ENCODE measurements at places on chromosomes 4 and X.
A peak's percentile ranks its signal among the peaks of the same experiment; 100 is the strongest.

DNA sequence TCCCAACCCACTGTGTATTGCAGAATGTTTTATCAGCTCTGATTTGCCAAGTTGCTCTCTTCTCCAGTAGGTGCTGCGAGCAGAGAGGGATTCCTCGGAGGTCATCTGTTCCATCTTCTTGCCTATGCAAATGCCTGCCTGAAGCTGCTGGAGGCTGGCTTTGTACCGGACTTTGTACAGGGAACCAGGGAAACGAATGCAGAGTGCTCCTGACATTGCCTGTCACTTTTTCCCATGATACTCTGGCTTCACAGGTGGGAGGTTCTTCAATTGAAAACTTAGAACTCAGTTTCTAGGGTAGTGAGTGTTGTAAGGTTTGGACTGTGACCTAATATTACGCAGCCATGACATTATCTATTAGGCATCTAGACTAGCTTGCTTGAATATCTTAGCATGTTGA is 24.9 kb downstream of the AR start:
- DNase-seq, result no peak

- DNase-seq, result no peak
These were observed 229.8 kb upstream of the LDB2 start for GRCh38 chr4:17128268-17128667.

DNA sequence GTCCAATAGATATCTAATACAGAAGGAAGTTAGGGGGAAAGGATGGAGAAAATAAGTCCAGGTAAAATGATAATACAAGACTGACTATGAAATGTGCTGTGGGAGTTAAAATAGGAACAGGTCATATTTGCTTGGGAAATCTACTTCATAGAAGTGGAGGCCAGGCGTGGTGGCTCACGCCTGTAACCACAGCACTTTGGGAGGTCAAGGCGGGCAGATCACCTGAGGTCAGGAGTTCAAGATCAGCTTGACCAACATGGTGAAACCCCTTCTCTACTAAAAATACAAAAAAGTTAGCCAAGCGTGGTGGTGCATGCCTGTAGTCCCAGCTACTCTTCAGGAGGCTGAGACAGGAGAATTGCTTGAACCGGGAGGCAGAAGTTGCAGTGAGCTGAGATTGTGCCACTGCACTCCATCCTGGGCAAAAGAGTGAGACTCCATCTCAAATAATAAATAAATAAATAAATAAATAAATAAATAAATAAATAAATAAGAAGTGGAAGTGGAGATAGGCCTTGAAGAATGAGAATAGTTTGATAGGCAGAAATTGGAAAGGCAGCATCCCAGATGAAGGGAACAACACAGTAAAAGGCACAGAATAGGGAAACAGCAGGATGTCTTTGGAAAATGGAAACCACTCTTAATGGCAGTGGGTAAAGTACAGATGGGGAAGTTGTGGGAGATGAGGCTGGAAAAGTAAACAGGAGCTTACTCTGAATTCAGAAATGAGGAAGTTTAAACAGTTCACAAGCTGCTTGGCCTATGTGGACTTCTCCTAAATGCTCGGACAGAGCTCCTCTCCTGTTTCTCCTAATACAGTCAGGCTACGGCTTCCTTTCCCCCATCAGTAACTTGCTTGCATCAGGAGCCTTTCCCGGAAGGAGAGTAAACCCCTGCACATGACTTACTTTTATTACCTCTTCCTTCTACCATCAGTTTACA is 15.1 kb upstream of the GK start:
- DNase-seq, result no peak

GRCh38 chrX:25158635-25159034 is 142.9 kb upstream of the ARX start:
- no peak for DNase-seq

GRCh38 chrX:150771116-150771515 is 77.9 kb downstream of the MTMR1 start:
- DNase-seq, result no peak

GRCh38 chrX:110671068-110671803 is 124.4 kb downstream of the CHRDL1 start:
- no peak for DNase-seq

DNA sequence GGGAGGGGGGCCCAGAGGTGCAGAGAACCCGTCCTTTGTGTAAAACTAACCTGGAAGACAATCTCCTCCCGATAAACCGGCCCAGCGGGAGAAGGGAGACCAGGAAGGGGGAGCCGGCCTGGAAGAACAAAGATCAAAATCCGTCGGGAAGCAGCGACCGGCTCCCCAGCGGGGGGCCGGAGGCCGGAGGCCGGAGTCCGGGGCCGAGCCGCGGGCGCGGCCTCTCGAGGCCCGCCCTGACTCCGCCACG is 552 bp downstream of the ZDHHC9 start:
- DNase-seq, result no peak

DNA sequence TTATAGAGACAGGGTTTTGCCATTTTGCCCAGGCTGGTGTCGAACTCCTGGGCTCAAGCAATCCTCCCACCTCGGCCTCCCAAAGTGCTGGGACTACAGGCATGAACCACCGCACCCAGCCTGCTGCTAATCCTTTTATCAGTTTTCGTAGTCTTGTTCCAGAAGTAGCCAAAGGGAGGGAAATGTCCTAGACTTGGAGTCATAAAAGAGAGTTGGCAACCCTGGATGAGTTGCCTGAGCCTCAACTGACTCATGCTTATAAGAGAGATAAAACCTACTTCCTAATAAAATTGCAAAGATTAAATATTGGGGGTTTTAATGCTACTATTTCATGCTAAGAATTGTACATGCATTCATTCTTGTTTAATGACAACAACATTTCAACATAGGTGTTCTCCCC is 44.3 kb downstream of the CD40LG start:
- no peak for DNase-seq

DNA sequence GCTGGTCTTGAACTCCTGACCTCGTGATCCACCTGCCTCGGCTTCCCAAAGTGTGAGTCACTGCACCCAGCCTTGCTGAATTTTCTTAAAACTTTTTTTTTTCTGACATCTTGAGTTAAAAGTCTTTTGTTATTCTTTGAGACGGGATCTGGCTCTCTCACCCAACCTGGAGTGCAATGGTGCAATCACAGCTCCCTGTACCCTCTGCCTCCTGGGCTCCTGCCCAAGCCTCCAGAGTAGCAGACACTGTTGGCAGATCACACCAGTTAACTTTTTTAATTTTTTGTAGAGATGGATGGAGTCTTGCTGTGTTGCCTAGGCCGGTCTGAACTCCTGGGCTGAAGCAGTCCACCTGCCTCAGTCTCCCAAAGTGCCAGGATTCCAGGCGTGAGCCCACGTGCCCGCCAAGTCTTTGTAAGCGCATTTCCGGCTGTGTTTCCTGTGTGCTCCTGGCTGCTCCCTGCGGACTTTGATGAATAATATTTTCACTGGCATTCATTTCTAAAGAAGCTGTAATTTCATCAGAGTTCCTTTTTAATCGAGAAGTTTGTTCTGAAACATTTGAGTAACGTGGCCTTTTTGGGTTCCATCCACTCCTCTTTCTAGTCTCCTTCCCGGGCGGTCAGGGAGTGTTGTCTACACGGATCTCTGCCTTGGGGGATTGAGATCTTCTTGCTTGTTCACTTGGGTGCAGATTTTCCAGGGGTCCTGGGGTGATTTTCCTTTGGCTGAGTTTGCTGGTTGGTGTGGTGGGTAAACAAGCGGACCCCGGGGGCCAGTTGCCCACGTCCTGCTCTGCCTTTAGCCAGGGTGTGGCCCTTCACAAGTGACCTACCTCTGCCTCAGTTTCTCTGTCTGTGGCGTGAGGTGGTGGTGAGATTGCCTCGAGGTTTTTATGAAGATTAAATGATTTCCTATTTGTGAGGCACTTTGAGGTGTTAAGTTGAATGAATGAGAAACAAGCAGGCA is 44.4 kb downstream of the PCGF3 start:
- DNase-seq, result no peak

DNA sequence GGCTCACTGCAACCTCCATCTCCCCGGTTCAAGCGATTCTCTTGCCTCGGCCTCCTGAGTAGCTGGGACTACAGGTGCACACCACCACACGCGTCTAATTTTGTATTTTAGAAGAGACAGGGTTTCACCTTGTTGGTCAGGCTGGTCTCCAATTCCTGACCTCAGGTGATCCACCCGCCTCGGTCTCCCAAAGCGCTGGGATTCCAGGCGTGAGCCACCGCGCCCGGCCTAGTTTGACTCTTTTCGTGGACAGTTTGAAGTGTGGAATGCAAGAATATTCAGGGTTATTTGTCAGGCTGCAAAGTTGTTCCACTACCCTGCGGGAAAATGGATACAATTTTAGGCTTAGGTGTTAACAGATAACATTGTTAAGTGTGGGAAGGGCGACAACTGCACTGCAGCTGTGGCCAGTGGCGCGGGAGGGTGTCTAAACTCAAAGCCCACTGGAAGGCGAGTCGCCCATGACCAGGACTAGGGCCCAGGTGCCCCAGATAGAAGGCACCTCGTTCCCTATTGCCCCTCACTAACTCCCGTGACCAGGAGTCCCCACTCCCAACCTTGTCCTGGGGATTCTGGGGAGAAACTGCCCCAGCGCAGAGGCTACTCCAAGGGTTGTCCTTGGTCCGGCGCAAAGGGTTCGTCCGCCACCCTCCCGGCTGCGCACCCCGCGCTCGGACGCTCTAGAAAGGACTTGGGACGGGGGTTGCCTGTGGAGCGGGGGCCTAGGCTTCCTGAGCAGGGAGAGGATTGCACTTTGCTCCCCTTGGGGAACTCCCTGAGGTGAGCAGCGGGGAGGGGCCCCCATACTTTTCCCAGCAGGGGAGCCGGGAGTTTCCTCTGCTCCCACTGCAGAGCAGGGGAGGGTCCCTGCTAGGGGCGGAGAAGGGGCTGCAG is 1.1 kb upstream of the CD99 start:
- no peak for DNase-seq

DNA sequence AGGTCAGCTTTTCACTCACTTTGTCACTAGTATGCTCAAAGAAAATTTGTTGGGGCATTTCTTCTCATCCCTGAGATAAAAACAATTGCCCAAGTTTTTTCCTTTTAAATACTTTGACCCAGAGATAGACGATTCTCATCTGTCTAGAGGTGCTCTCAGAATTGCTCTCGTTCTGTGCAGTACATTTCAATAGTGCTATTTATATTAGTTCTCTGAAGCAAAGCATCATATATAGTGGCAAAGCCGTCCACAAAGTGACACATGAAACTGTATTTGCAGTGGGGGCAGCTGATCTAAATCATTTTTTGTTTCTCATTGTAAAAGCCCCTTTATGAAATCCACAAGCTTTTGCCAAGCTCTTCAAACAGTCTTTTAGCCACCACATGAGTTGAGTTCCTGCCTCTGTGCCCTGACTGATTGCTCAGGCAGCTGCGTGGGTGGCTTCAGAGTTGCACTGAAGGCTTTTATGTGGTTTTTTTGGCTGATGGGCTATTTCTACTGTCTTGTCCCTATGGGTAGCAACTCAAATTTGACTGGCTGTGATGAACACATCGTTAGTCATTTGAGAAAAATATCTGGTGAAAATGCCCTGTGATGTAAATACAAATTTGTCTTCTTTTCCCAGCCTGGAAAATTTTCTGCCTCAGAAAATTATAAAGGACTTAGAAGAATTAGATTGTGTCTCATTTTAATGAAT is 119.1 kb upstream of the OTUD4 start:
- peak; percentile 72 for DNase-seq

- no peak for DNase-seq
These were observed 20.8 kb upstream of the PRSS48 start for GRCh38 chr4:151256134-151256533.

GRCh38 chr4:67292636-67293035 is 252.7 kb downstream of the CENPC start:
- no peak for DNase-seq

DNA sequence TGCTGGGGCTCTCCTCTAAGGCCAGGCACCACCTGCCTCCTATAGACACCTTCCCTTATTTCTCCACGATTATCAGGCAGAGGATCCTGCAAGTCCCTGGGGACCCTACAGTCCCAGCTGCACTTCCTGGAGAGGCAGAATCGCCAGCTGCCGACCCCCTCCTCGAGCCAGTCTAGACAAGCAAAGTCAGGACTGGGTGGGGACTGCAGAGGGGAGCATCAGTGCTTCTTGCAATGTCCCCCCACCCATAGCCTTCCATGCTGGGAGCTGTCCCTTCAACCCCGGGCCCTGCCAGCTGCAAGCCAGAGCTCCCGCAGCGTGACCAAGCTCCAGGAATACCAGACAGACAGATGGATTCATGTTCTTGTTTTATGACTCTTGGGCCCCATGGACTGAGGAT is 1.4 kb upstream of the CRMP1 start:
- no peak for DNase-seq

- DNase-seq, result no peak
These were observed 52.5 kb downstream of the JADE1 start for GRCh38 chr4:128861856-128862518.

GRCh38 chrX:43702660-43703059 is 46.6 kb downstream of the MAOA start:
- no peak for DNase-seq

GRCh38 chr4:118904418-118904817 is 15.8 kb downstream of the SYNPO2 start:
- no peak for DNase-seq
